Bronchial epithelial cell (primary cell): ENCODE measurements at places on chromosomes 2 and 18. TPM values are rescaled to one million over a fixed set of nuclear protein-coding genes. Genes with fewer than 3 reads are reported as not detected.
A peak's percentile ranks its signal among the peaks of the same experiment; 100 is the strongest.

GRCh38 chr2:110726285-110726684 lies 6.1 kb upstream of the ACOXL start:
- DNase-seq, result no peak

DNA sequence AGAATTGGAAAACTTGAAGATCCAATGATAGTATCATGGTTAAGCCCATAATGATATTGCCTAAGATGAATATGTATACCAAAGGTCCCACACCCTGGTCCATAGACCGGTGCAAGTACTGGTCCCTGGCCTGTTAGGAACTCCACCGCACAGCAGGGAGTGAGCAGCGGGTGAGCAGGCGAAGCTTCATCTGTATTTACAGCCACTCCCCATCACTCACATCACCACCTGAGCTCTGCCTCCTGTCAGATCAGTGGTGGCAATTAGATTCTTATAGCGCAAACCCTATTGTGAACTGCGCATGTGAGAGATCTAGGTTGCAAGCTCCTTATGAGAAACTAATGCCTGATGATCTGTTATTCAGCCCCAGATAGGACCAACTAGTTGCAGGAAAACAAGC lies 402.4 kb downstream of the EPHA4 start:
- DNase-seq, result no peak

Gene SPP2
- total RNA-seq, result not detected in 2 replicates

GRCh38 chr2:186554850-186555671 lies 34.8 kb upstream of the ITGAV start:
- DNase-seq, result peak; percentile 82

- DNase-seq, result no peak
Observed at GRCh38 chr2:96525211-96525507, 11.4 kb upstream of the ARID5A start.

- peak; percentile 52 for DNase-seq
Observed at GRCh38 chr2:160379399-160379798, 114.2 kb downstream of the RBMS1 start.

DNA sequence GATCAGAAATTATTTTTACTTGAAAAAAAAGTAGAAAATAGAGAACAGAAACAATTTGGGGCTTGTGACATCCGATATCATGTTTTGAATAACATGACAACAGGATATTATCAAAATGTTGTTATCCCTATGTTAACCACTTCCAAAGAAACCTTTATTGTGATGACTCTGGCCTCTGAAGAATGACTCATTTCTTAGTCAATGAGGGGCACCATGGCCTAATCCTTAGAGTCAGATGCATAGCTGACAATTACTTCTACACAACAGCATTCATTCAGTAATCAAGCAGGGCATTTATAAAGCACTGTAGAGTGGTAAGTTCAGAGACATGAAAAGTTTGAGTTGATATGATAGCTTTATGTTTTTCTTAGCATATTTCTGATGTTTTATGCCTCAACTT lies 703.0 kb downstream of the RNF144A start:
- no peak for DNase-seq

DNA sequence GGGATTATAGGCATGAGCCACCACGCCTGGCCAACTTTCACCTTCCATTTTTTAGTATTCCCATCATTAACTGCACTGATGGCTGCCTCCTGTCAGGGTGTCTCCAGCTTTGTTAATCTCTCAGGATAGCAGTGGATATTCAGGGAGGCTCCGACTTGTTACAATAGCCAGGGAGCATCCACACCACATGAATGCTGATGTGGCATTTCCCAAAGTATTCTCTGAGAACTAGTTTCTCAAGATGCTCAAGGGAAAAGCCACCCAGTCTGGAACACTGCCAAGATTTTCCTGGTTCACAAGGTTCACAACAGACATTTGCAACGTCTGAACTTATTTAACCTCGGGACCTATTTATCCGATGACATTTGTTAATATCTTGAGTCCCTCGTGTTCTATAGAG lies 33.8 kb downstream of the ZNF519 start:
- DNase-seq, result no peak

Gene KLHL30
- 0.26 and 0.38 TPM in 2 replicates for total RNA-seq

DNA sequence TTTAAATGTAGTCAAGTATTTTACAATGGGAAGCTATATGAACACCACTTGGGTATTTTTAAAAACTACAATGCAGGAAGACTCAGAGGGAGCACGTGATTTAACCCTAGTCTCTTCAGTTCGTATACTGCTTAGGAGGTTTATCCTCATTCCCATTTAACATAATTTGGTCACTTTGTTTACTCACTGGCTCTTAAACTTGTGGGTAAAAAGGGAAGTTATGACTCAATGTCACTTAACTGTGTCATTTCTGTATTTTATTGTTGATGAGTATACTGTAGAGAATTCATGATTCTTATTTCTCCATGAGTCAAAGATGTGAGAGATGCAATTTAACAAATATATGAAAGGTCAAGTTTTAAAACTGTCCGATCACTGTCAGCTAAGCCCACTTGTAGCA lies 48.2 kb downstream of the SLC66A3 start:
- peak; percentile 57 for DNase-seq
